ENCODE measurements at places on chromosomes 4 and X.
A peak's percentile ranks its signal among the peaks of the same experiment; 100 is the strongest.

DNA sequence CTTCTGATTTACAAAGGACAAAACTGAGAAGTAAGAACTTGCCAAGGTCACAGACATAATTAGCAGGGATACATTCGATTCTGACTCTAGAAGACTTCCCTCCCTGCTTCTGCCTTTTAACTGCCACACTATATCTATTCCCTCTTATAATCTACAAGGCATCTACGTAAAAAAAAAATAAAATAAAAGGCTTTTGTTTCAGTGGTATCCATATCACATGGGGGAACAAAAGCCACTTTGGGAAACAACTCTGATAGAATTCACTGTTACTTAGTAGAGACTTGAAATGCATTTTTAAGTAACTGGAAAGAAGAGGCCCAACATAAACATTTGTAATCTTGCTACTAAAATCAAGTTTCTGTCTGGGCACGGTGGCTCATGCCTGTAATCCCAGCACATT lies 247.2 kb downstream of the SCFD2 start:
- no peak for DNase-seq

DNA sequence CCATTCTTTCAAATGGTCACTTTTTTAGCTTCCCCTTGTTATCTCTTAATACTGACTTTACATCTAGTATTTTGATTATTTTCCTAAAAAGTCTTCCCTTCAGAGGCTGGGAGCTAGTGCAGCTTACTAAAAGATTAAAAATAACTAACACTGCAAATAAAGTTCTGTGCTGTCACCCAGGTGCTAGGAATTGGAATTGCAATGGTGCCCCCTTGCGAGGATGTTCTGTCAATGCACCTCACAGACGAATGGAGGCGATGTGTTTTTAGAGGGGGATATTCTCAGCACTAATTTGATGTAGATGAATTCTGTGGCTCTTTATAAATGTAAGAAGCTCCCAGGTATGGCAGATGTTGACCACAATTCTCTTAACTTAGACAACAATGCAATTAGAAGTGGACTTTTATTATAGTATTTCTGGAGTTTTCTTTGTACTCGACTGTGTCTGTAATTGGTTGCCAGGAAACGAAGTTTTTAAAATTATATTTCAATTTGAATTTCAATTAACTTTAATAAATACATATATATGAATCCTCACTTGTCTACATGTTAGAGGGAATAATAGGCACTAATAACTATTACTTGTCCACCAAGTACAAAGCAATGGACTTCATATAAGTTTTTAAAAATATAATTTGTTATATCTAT lies 22.0 kb upstream of the SMIM31 start:
- peak; percentile 55 for DNase-seq

DNA sequence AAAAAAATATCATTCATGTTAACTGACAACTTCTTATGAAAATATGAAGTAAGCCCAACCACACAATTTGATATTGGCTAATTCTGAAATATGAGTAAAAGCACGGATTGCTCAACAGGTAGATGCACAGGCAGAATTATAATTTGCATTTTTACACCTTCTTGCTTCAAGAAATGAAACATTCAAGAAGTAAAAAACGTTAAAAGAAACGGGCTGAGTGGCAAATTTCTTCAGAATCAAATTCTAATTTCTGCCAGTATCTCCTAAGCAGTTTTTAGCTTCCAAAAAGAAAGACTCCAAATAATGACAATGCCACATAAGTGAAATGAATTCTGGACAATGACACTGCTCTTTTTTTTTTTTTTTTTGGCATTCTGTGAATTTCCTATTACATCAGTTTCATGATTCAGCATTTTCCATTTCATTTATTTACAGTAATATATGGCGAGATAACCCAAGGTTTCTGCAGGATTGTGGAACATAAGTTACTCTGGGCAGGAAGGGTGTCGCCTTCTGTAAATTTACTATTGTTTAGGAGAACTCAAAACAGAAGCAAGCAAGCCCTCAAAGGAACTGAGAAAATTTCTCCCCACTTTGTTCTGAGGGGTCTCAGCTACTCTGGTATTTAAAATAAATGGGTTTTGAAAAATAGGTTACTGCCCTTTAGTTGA lies 1.4 kb downstream of the SEL1L3 start:
- DNase-seq = no peak

GRCh38 chr4:161256172-161256571 lies 907.6 kb downstream of the FSTL5 start:
- DNase-seq = no peak

DNA sequence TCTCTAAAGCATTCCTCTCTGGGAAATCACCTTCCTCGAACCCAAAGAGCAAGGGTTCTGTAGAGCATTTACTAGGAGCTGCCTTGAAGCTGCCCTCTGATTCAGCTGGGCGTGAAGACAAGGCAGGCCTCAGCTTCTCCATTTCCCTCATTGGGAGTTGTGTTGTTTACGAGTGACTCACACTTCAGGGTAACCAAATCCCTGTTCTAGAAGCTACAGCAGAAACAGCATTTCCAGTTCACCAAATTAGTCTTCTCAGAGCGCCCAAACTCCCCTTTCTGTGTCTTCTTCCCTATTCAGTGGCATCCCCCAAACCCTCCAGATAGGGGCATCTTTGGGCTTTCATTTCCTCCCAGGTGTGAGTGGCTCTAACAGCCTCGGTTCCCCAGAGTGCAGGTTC lies 863 bp upstream of the XPNPEP2 start:
- DNase-seq = no peak

DNA sequence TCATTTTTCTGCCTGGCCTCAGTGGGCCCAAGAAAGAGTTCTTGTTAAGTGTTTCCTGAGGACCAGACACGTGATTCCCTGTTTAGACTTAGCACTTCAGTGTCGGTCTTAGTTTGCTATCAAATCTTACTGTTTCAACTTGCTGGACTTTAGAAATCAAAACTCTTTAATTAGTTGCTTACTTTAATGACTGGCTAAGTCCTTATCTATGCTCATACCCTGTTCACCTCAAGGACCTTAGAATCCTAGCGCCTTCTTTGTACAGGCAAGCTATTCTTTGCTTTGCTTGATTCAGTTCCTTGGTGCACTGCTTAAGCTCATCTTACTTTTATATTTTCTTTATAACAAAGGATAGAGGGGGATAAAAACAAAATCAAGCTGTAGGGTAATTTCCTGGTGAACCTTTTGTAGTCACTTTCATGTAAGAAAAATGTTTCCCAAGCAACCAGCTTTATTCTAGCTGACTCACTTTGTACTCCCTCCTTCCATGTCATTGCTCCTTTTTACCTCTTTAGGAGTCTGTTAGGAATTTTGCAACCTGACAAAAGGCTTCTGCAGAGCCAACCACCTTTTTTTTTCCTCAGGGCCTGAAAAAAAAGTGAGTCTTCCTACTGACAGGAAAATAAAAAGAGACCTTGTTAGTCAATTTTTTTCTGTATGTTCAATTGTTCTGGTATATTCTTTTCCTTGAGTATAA lies 14.7 kb downstream of the WDR44 start:
- DNase-seq = no peak

DNA sequence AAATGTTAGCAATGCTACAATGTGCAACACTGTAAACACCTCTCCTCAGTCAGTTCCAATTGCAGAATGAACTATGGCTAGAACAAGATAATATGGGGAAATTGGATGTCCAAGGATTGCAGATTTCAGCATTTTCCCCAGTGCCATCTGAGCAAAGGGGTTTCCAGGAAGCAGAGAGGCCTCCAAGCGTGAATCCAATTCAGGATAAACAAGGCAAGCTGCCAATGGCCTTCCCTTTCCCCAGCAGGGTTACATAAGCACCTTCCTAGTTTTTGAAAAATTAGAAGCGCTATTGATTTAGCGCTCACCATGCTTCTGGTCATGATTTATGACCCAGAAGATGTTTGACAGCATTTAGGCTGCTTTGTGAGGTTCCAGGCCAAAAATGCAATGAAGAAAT lies 223.0 kb upstream of the GATB start:
- DNase-seq = no peak

GRCh38 chrX:63652086-63652765 lies 132.8 kb downstream of the ARHGEF9 start:
- DNase-seq = no peak

- DNase-seq = no peak
Observed at GRCh38 chr4:20368926-20369325, 117.2 kb downstream of the SLIT2 start.

- no peak for DNase-seq
Observed at GRCh38 chrX:2692221-2693112, 1.4 kb downstream of the CD99 start.

DNA sequence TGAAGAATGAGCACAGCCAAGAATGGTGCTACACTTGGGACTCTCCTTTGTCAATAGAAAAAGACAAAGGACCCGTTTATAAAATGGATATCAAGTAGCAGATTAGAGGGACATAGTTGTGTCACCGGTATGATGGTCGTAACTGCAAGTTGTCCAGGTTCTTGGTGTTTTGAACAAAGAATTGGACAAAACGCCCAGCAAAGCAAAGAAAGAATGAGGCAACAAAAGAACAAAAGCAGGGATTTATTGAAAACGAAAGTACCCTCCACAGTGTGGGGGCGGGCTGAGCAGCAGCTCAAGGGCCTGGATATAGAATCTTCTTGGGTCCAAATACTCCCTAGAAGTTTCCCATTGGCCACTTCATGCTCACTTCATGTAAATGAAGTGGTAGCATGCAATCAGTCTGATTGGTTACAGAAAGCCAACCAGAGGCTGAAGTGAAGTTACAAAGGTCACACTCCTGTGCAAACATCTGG lies 54.7 kb downstream of the SHROOM3 start:
- DNase-seq = no peak

GRCh38 chrX:72306851-72307645 lies 1.3 kb upstream of the CITED1 start:
- peak; percentile 30 for DNase-seq

GRCh38 chr4:41006141-41006540 lies 208.2 kb downstream of the APBB2 start:
- DNase-seq = no peak

GRCh38 chrX:119497185-119497584 lies 28.9 kb downstream of the SLC25A5 start:
- DNase-seq = no peak

- DNase-seq = no peak
Observed at GRCh38 chrX:24846550-24847150, 152.9 kb downstream of the POLA1 start.

- DNase-seq = no peak
Observed at GRCh38 chr4:78642934-78643333, 91.4 kb downstream of the ANXA3 start.

DNA sequence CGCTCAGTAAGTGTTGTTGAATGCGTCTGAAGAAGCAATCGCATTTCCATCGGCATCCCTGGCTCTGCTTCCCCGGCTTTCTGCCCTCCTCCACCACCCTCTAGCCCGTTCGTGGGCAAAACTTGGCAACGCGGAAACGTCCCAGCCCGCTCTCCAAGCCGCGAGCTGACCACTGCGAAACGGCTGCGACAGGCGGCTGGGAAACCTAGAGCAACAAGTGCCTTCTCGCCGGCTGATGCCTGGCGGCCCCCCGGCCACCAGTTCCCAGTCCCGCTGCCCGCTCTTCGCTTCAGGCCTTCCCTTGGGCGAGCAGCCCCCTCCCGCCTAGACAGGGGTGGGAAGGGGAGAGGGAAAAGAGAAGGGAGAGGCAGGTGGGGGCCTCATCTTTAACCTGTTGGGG lies 837 bp downstream of the CITED1 start:
- DNase-seq = no peak

GRCh38 chr4:24675721-24676389 lies 91.5 kb upstream of the DHX15 start:
- DNase-seq = no peak

DNA sequence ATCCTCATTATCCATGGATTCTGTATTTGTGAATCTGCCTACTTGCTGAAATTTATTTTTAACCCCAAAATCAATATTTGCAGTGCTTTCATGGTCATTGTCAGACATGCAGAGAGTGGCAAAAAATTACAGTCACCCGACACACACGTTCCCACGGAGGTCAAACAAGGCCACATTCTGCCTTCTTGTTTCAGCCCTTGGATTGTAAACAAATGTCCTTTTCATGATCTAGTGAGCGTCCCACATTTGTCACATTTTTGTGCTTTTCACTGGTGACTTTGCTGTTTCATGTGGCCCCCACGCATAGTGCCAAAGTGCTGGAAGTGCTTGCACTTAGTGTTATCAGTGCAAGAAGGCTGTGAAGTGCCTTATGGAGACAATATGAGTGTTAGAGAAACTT lies 45.0 kb downstream of the SOD3 start:
- no peak for DNase-seq

DNA sequence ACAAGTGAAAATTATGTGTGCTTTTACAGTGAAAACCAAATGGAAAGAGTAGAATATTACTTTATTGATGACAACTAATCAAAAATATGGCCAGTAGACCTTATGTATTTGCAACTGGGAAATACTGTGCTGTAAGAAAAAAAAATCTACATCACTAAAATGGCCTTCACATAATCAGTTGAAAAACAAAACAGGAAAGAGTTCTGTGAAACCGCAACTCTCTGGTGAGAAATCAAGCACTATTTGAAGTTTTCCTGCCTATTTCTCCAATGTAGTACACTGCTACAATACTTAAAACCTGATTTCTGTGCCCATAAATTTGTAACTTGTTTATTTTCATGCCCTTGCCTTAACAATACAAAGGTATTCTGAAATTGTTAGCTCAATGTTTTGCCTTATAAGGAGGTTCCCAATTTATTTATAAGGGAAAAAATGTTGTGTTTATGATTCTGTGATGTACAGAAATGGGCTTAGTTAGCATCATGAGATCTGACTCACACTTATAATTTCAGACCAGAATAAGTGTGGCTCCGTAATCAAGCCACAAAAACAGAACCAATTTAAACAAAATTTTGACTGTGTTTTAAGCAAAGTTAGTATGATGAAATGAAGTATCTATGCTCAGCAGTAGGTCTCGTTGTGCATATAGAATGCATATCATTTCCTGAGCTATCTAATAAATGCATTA lies 147.1 kb downstream of the FAT4 start:
- no peak for DNase-seq

DNA sequence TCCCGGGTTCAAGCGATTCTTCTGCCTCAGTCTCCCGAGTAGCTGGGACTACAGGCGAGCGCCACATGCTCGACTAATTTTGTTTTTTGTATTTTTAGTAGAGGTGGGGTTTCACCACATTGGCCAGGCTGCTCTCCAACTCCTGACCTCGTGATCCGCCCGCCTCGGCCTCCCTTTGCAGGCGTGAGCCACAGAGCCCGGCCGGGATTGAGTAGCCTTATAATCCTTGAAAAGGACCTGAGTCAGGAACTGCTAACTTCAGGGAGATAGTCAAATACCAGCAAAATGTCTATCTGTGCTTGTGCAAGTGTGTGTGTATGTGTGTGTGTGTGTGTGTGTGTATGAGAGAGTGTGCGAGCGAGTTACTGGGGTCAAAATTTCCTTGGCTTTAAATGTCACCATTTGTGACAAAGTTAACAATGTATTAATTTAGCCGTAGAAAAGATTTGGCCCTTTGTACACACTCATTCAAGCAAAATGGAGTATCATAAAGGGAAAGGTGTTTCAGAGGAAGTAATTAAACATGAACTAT lies 1.8 kb upstream of the KDM6A start:
- no peak for DNase-seq

DNA sequence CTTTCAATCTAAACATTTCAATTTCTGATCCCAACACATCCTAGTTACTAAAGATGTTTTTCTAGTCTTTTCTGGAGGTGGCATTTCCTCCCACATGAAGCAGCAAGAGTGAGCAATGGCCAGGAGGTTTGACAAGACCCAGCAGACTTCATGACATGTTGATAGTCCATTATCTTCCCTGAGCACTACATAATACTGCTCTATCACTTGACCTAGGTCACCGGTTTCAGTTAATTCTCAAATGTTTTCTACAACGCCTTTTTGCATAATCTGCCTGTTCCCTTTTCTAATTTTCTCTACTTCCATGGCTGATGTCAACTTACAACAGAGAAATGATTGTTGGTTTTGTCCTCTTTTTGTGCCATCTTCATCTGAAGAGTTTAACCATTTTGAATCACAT lies 62.0 kb upstream of the GPRIN3 start:
- no peak for DNase-seq

- no peak for DNase-seq
Observed at GRCh38 chr4:168825975-168826374, 184.1 kb downstream of the CBR4 start.
